ENCODE measurements at places on chromosomes 5 and 9. TPM values are rescaled to one million over a fixed set of nuclear protein-coding genes. Genes with fewer than 3 reads are reported as not detected.

Gene LAMC3
- total RNA-seq: 0.33 TPM

Gene SV2C
- not detected for total RNA-seq

Gene KIAA0825
- total RNA-seq: 5.5 TPM

Gene RRAGA
- 65.5 TPM for total RNA-seq

Gene PSD2
- 0.17 TPM for total RNA-seq

Gene DRD1
- under 0.01 TPM for total RNA-seq

Gene GABRG2
- total RNA-seq: not detected

Gene LCN12
- not detected for total RNA-seq

Gene NXNL2
- 2.0 TPM for total RNA-seq

Gene FOXI1
- not detected for total RNA-seq

Gene SRD5A1
- 49.6 TPM for total RNA-seq

Gene LHX3
- under 0.01 TPM for total RNA-seq

Gene ADRB2
- 1.3 TPM for total RNA-seq

Gene MSX2
- 15.9 TPM for total RNA-seq

Gene N4BP3
- 2.2 TPM for total RNA-seq

Gene SLC6A18
- total RNA-seq: not detected

Gene PLPP7
- 9.3 TPM for total RNA-seq

Gene SARDH
- 5.1 TPM for total RNA-seq

Gene PDCD1LG2
- 5.3 TPM for total RNA-seq

Gene FGF18
- 0.29 TPM for total RNA-seq

Gene GRM6
- total RNA-seq: not detected

Gene NNT
- total RNA-seq: 96.8 TPM

Gene FAM169A
- total RNA-seq: 0.17 TPM

Gene PCDHGB3
- total RNA-seq: 7.1 TPM

Gene SLC36A3
- total RNA-seq: not detected

Gene ANAPC2
- total RNA-seq: 28.0 TPM

Data from smooth muscle cell of trachea (primary cell).